ENCODE measurements at places on chromosomes 11 and 22.

- DNase-seq = no peak
Observed at GRCh38 chr11:101321222-101321621, 191.6 kb upstream of the PGR start.

DNA sequence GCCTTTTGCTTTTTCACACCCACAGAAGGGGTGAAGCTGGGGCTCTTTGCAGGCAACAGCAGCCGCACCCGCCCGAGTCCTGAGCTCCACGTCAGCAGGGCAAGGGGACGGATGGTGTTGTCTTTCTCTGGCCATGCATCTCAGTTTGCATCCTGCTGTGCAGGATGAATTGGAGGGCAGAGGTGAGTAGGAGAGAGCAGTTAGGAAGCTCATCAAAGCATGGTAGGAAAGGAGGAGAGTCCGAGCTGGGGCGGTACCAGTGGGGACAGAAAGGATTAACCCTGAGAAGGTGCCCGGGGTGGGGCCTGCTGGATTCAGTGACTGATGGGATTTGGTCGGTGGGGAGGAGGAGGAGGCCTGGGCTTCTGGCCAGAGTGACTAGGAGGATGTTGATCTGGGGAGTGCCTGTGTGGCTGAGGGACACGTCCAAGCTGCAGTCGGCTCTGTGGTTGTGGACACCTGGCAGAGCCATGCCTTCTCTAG, 14.6 kb downstream of the FAM83F start:
- DNase-seq = no peak

GRCh38 chr11:58625826-58626460, 3.5 kb downstream of the CNTF start:
- no peak for DNase-seq

GRCh38 chr11:330694-331357, 10.2 kb upstream of the IFITM3 start:
- DNase-seq = no peak

DNA sequence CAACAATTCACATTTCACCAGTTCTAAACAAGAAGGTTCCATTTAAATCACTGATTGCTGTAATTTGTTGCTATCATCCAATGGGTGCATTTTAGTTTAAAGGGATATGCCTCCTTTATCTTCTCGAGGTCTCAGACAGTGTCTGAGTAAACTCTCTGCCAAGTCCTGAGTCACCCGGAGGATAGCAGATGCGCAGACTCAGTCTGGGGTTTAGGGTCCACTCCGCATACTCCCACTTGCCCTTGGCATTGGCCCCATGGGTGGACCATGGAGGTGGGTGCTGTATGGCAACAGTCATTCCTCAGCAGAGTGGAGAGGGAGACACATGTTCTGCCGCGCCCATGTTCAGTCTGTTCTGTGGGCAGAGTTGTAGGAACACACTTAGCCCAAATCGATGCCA, 65.4 kb upstream of the CRTAM start:
- no peak for DNase-seq
